ENCODE measurements at places on chromosomes 11 and 22.

GRCh38 chr11:8808226-8808585, 102.8 kb upstream of the AKIP1 start:
- no peak for DNase-seq

DNA sequence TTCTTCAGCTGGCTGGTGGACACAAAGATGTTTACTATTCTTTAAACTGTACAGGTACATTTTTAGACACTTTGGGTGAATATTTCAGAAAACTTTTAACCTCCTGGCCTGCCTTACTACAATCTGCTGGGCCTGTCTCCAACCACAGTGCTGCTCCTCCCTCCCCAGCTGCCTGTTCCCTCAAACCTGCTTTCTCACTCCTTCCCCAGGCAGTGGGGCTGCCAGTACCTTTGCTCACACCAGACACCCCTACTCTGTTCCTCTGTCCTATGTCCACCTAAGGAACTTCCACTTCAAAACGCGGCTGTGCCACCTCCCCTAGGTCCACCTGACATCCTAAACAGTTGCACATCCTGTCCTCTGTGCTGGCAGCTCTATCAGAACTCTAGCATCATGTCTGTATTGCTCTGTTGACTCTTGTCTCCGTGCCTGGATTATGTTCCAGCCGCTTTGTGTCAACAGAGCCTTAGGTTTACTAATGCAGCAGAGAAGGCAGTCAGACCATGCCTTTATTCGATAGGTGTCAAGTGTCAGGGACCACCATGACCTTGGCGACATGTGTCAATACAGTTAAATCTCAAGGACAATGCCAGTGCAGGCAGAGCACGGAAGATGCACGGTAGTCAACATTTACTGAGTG, 13.4 kb downstream of the ZP1 start:
- DNase-seq: no peak

DNA sequence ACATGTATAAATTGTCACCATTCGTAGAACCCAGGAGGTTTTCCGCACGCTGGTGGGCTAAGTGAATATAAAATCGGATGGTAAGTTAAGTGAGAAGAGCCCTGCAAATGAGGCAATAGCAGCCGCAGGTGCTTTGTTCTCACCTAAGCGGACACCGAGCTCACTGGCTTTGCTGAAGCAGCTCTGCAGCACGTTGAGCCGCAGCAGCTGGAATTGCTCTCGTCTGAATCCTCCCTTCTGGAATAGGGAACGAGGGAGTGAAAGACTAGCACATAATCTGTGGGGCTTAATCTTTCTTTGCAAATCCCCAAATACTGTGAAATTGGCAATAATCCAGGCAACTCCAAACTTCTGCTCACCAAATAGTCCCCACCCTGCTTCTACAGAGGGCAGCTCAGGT, 488.1 kb downstream of the NTM start:
- no peak for DNase-seq

- no peak for DNase-seq
These were observed 7.8 kb downstream of the PHOX2A start for GRCh38 chr11:72236083-72236697.

GRCh38 chr11:102546923-102547471, 16.4 kb upstream of the MMP7 start:
- DNase-seq: no peak

DNA sequence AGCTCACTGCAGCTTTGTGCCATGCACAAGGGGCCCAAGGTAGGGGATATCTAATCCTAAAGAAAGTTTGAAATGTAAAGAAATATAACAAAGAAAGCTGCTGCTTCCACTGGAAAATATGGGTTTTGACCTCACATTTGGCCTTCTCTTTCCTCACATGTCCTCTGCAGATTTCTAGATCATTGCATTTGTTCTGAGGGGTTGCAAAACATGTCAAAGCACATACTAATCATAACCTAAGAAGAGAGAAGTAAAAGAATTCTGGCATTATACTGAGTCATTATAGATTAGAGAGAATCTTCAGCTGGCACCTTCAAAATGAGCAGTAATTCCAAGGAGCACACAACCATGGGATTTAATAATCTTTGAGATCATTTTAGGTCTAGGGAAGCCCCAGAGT, 92.5 kb upstream of the CHRM4 start:
- no peak for DNase-seq

- no peak for DNase-seq
These were observed 1.6 kb downstream of the DEAF1 start for GRCh38 chr11:693415-693831.

GRCh38 chr11:88480223-88480622, 142.7 kb upstream of the CTSC start:
- DNase-seq: no peak

DNA sequence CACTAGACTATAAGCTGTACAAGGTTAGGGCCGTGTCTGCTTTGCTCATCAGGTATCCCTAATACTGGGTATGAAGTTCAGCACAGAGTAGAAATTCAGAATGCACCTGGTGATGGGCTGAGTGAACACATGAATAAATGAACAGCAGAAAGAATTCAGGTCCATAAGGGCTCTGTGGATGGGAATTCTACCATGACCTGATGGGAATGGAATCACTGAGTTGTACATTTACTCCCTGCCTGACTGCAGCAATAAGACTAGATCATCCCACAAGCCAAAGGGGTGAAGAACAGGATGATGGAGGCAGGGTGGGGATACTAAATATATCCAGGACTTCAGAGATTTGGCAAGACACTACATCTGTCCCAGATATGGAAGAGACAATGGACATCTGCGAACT, 86.5 kb upstream of the CSNK2A3 start:
- no peak for DNase-seq

GRCh38 chr11:28448186-28448585, 340.0 kb downstream of the METTL15 start:
- no peak for DNase-seq

- no peak for DNase-seq
These were observed 759.8 kb upstream of the CNTN5 start for GRCh38 chr11:98260983-98261382.

Measured in T-helper 2 cell treated with Interferon-gamma antibody and Interleukin-4, amounts not matched to agents 5 μg/mL and 100 μg/mL, for 36 hours (primary cell).